CD4-positive, alpha-beta T cell treated with Interferon alpha-2 for 1 hour (primary cell): ENCODE measurements at places on chromosomes 13 and 19.

GRCh38 chr19:24074720-24075454 is 12.1 kb upstream of the ZNF254 start:
- DNase-seq = no peak

DNA sequence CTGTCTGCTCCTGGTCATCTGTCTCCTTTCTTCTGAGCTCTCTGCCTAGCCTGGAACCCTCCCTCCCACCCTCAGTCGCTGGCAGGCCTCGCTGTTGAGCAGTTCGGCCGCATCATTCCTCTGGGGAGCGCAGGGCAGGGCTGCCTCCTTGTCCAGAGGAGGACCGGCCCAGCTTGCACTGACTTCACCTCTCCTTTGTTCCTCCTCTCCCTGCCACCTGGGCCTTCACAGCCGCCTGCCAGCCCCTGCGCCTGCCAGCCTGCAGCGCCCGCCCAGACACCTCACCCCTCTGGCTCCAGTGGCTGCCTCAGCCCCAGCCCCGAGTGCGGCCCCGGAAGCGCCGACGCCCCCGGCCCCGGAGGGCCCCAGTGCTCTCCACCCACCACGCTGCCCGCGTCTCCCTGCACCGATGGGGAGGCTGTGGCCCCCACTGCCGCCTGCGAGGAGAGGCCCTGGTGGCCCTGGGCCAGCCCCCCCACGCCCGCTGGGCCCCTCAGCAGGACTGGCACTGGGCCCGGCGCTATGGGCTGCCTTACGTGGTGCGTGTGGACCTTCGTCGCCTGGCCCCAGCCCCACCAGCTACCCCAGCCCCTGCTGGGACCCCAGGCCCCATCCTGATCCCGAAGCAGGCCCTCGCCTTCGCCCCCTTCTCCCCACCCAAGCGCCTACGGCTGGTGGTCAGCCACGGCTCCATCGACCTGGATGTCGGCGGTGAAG is 7.2 kb downstream of the KMT5C start:
- DNase-seq = no peak

DNA sequence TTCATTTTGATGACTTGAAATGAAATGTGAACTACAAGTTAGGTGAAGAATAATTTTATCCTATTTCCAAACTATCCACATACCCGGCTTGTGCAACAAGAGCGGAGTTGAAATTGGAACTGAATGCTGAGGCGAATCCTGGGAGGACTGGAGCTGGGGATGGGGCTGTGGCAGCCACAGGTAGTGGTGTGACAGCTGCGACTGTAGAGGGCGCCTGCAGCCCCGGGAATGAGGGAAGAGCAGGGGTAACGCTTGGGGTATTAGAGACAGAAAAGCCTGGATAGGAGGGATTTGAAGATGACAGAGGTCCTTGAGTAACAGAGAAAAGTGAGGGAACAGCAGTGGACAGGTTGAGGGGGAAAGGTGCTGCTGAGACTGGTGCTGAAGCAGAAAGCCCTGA is 22.0 kb upstream of the STOML3 start:
- DNase-seq = no peak

- no peak for DNase-seq
Measured at GRCh38 chr13:110445183-110445582, 116.3 kb downstream of the RAB20 start.

GRCh38 chr19:32168111-32168510 is 177.3 kb upstream of the ZNF507 start:
- DNase-seq = no peak
